ENCODE measurements at places on chromosomes 12 and 14.
A peak's percentile ranks its signal among the peaks of the same experiment; 100 is the strongest.

DNA sequence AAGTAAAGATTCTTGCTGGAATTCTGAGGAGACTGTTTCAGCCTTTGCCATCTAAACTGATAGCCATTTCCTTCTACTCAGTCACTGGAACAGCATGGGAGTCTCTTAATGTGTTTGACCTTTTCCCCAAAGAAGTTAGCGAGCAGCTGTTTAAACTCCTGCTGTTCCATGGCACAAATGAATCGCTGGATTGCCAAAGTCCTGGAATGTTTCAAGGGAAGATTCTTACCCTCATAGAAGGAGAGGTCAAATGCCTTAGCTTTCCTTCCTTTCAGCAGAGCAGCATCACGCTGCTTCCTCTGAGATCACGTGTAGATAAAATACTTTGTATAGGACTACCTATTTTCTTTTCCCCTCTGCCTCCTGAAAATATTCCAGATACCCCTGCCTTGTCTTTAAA, 10.5 kb upstream of the NR2C1 start:
- no peak for DNase-seq
- no peak overlapping the region for H3K27ac ChIP-seq
- H3K4me3 ChIP-seq, result no peak overlapping the region
- no peaks in the 10 kb centered on the region for H3K4me1 ChIP-seq

DNA sequence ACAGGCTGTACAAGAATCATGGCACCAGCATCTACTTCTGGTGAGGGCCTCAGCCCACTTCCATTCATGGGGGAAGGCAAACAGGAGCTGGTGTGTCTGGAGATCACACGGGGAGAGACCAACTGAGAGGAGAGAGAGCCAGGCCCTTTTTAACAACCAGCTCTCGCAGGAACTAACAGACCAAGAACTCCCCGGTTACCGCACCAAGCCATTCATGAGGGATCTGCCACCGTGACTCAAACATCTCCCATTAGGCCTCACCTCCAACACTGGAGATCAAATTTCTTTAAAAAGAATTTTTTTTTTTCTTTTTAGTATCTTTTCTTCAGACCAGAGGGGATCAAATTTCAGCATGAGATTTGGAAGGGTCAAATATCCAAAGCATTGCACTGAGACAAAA, 16.7 kb upstream of the AQP2 start:
- DNase-seq, result no peak
- no peaks in the 10 kb centered on the region for H3K27me3 ChIP-seq
- no peaks in the 10 kb centered on the region for H3K36me3 ChIP-seq
- H3K27ac ChIP-seq, result no peak overlapping the region
- no peak overlapping the region for H3K4me3 ChIP-seq
- H3K4me1 ChIP-seq, result no peaks in the 10 kb centered on the region

DNA sequence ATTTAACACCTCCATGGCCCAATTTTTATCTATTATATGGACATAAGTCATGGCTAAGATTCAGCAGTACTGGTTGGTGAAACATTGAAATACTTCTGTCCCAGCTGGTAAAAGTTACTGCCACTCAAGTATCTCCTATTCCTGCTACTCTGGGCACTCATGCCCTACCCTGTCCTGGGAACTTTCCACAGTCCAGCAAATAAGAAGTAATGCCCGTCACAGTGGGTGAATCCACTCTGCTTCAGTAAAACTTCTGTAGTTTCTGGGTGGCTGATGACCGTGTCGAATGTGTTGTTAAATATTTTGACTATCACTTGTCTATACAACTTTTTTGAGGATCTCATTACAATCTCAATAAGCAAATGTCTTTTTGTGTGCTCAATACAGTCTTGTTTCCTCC, 209.3 kb upstream of the IGF1 start:
- no peaks in the 10 kb centered on the region for H3K4me1 ChIP-seq
- H3K36me3 ChIP-seq, result no peaks in the 10 kb centered on the region
- no peak for DNase-seq
- H3K4me3 ChIP-seq, result no peak overlapping the region

- no peaks in the 10 kb centered on the region for H3K36me3 ChIP-seq
- peaks cover 3% of the 10 kb centered on the region for H3K27me3 ChIP-seq
- H3K4me1 ChIP-seq, result no peaks in the 10 kb centered on the region
- H3K27ac ChIP-seq, result no peak overlapping the region
Measured at GRCh38 chr14:24837280-24838046, 203.5 kb upstream of the GZMB start.

- H3K27ac ChIP-seq, result no peak overlapping the region
- H3K36me3 ChIP-seq, result no peaks in the 10 kb centered on the region
- H3K4me1 ChIP-seq, result peaks cover 9% of the 10 kb centered on the region
- no peak for DNase-seq
Measured at GRCh38 chr14:74610866-74611649, 979 bp downstream of the LTBP2 start.

- no peaks in the 10 kb centered on the region for H3K27me3 ChIP-seq
- no peaks in the 10 kb centered on the region for H3K36me3 ChIP-seq
- peaks cover 34% of the 10 kb centered on the region for H3K4me1 ChIP-seq
- H3K4me3 ChIP-seq, result no peak overlapping the region
- DNase-seq, result no peak
- H3K27ac ChIP-seq, result no peak overlapping the region
Measured at GRCh38 chr12:11655842-11656241, 6.4 kb downstream of the ETV6 start.

GRCh38 chr14:102239231-102239630, 65.7 kb downstream of the MOK start:
- no peaks in the 10 kb centered on the region for H3K4me1 ChIP-seq
- no peaks in the 10 kb centered on the region for H3K36me3 ChIP-seq
- no peak overlapping the region for H3K27ac ChIP-seq
- no peak for DNase-seq
- H3K27me3 ChIP-seq, result no peaks in the 10 kb centered on the region

GRCh38 chr14:101224356-101225156, 321.0 kb upstream of the RTL1 start:
- H3K27ac ChIP-seq, result no peak overlapping the region
- no peak for DNase-seq
- no peaks in the 10 kb centered on the region for H3K27me3 ChIP-seq

GRCh38 chr14:39102265-39102968, 618 bp downstream of the SEC23A start:
- no peak for DNase-seq
- H3K27me3 ChIP-seq, result no peaks in the 10 kb centered on the region
- H3K4me1 ChIP-seq, result peaks cover 8% of the 10 kb centered on the region
- H3K27ac ChIP-seq, result peak overlapping the region; percentile 88
- H3K4me3 ChIP-seq, result peak overlapping the region; percentile 98

- H3K27me3 ChIP-seq, result no peaks in the 10 kb centered on the region
- peak overlapping the region; percentile 90 for H3K27ac ChIP-seq
- H3K4me1 ChIP-seq, result peaks cover 68% of the 10 kb centered on the region
Measured at GRCh38 chr12:124917135-124917840, 2.8 kb upstream of the UBC start.

GRCh38 chr12:3097186-3097804, 20.1 kb downstream of the TSPAN9 start:
- no peaks in the 10 kb centered on the region for H3K27me3 ChIP-seq
- no peaks in the 10 kb centered on the region for H3K36me3 ChIP-seq
- H3K27ac ChIP-seq, result no peak overlapping the region

DNA sequence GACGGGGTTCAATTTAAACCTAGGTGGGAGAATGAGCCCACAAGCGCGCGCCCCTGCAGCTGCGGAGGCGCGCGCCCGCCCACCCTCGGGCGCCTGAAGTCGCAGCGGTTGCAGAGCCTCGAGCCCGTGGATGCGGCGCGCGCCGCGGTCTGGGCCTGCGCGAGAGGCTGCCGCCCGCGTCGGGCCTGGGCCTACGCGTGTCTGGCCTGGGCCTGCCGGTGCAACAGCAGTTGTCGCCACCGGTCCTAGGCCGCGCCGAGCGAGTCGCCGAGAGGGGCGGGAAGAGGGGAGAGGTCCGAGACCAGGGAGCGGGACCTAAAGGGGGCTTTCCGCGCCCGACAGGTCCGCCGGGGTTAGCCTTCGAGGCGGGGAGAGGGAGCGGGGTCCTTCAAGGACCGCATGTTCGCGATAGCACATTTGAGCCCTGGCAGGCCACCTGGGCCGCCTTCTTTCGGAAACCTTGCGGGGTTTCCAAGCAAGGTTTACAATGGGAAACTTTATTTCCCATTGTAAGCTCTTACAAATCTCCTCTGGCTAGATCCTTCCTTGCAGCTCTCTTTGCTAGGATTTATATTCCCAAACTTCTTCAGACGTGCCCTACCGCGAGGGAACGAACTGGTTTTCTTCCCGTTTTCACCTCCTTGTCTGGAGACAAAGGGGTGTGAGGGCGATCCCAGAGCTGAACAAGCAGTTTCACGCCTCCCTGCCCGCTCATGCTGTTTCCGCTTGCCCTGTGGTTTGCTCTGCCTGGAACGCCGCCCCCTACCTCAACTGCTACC, 6.8 kb downstream of the SIX6 start:
- H3K4me3 ChIP-seq, result no peak overlapping the region
- no peak overlapping the region for H3K27ac ChIP-seq
- peaks cover 16% of the 10 kb centered on the region for H3K4me1 ChIP-seq

GRCh38 chr14:98368221-98368620, 903.8 kb downstream of the BCL11B start:
- H3K36me3 ChIP-seq, result no peaks in the 10 kb centered on the region
- no peak for DNase-seq
- H3K4me1 ChIP-seq, result peaks cover 3% of the 10 kb centered on the region
- H3K27me3 ChIP-seq, result no peaks in the 10 kb centered on the region
- no peak overlapping the region for H3K4me3 ChIP-seq
- H3K27ac ChIP-seq, result no peak overlapping the region

DNA sequence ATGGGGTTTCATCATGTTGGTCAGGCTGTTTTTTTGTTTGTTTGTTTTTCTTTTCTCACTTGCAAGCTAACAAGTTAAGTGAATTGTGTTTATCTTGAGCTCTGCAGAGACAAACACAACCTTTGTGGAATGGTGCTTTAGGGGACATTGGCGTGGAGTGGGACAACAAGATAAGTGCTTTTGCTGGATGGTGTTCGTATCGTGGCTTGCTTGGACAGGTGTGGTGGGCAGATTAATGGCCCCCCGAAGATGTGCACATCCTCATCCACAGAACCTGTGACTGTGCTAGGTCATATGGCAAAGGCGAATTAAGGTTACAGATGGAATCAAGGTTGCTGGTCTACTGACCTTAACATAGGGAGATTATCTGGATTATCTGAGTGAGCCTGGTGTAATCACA, 7.0 kb downstream of the MLXIP start:
- no peak for DNase-seq
- peaks cover 37% of the 10 kb centered on the region for H3K4me1 ChIP-seq
- no peak overlapping the region for H3K4me3 ChIP-seq

- H3K27me3 ChIP-seq, result no peaks in the 10 kb centered on the region
- no peaks in the 10 kb centered on the region for H3K36me3 ChIP-seq
Measured at GRCh38 chr12:9143137-9143536, 27.4 kb upstream of the A2M start.

- H3K27ac ChIP-seq, result no peak overlapping the region
- peaks cover 27% of the 10 kb centered on the region for H3K4me1 ChIP-seq
- no peak overlapping the region for H3K4me3 ChIP-seq
- no peaks in the 10 kb centered on the region for H3K27me3 ChIP-seq
- DNase-seq, result no peak
Measured at GRCh38 chr14:52405314-52405713, 91.2 kb downstream of the PTGER2 start.

DNA sequence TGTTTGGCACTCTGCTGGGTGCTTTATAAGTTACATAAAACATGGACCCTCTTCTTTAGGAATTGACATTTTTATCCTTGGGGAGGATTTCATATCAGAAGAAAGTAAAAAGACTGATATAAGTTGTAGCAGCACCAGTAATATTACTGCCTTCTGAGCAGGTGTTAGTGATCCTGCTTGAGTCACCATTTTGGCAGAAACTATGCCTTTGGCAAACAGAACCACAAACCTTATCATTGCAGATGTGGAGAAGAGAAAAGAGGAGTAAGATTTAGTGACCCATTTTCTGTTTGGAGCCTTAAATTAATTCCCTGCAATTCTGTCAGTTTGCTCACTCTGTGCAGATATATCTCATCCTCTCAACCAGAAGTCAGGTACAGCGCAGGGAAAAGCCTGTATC, 23.0 kb downstream of the ZNF410 start:
- no peak overlapping the region for H3K4me3 ChIP-seq
- DNase-seq, result no peak
- H3K27ac ChIP-seq, result no peak overlapping the region

- no peaks in the 10 kb centered on the region for H3K4me1 ChIP-seq
- no peaks in the 10 kb centered on the region for H3K27me3 ChIP-seq
- H3K4me3 ChIP-seq, result no peak overlapping the region
- no peak overlapping the region for H3K27ac ChIP-seq
- DNase-seq, result no peak
Measured at GRCh38 chr14:100747021-100747586, 20.4 kb downstream of the DLK1 start.

- no peak for DNase-seq
- H3K27ac ChIP-seq, result peak overlapping the region; percentile 86
- H3K27me3 ChIP-seq, result no peaks in the 10 kb centered on the region
- peak overlapping the region; percentile 59 for H3K4me3 ChIP-seq
Measured at GRCh38 chr14:102779084-102779462, 1.8 kb downstream of the TRAF3 start.

DNA sequence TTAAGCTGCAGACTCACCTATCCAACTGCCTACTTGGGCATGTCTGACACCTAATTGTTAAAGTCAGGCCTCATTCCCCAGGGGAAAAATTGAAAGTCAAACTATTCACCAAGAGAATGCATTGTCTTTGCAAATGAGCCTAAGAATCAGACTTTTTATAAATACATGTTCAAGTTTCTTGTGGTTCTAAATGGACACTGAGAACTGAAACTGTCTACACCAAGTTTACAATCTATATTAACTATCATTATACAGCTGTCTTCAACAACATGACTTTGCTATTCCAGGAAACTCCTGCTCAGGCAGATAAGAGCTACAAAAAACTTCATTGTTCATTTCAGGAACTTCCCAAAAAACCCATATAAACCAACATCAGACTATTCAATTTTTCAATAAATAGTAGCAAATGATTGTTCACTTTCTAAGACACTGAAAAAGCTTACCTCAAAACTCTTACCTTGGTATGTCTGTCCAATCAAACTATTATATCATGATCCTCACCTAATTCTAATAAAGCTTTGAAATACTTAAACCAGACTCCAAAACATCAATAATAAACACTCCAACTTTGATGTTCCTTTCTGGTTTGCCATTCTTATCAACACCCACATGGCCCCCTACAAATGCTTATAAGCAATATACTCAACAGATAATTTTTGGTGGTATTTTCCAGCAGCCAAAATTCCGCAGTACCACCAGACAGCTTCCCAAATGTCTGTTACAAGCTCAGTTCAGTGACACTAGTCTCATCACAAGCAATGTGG, 24.2 kb downstream of the CDK17 start:
- peaks cover 38% of the 10 kb centered on the region for H3K4me1 ChIP-seq
- H3K4me3 ChIP-seq, result no peak overlapping the region
- peak overlapping the region; percentile 70 for H3K27ac ChIP-seq
- H3K27me3 ChIP-seq, result no peaks in the 10 kb centered on the region
- no peaks in the 10 kb centered on the region for H3K36me3 ChIP-seq

- no peak overlapping the region for H3K4me3 ChIP-seq
- no peaks in the 10 kb centered on the region for H3K36me3 ChIP-seq
- peaks cover 13% of the 10 kb centered on the region for H3K4me1 ChIP-seq
- DNase-seq, result no peak
Measured at GRCh38 chr14:93981316-93982229, 5.2 kb upstream of the ASB2 start.

DNA sequence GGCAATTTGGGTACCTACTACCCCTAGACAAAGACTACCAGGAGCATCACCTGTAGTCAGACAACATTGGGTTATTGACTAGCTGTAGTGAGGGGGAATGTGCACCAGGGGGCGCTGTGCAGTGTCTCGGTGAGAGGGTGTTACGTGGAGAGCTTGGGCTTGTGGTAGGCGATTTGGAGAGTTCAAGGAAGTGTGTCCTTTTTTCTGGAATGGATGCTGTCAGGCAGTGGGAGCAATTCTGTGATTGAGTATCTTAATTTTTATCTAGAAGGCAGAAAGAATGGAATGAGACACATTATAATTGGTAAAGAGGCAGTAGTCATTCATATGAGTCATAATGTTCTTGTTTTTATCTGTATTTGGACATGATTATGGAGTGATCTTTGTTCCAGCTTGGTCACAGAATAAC, 187.7 kb downstream of the GALC start:
- H3K36me3 ChIP-seq, result no peaks in the 10 kb centered on the region
- H3K27ac ChIP-seq, result no peak overlapping the region
- no peak for DNase-seq
